Astrocyte of the spinal cord (primary cell): ENCODE measurements at places on chromosomes 11 and 22.
A peak's percentile ranks its signal among the peaks of the same experiment; 100 is the strongest.

GRCh38 chr11:64877390-64878222 is 815 bp downstream of the EHD1 start:
- DNase-seq: no peak

- DNase-seq: peak; percentile 29
Measured at GRCh38 chr11:75474878-75475766, 42.1 kb upstream of the KLHL35 start.

- DNase-seq: no peak
Measured at GRCh38 chr22:43550024-43550620, 138.3 kb downstream of the MPPED1 start.

DNA sequence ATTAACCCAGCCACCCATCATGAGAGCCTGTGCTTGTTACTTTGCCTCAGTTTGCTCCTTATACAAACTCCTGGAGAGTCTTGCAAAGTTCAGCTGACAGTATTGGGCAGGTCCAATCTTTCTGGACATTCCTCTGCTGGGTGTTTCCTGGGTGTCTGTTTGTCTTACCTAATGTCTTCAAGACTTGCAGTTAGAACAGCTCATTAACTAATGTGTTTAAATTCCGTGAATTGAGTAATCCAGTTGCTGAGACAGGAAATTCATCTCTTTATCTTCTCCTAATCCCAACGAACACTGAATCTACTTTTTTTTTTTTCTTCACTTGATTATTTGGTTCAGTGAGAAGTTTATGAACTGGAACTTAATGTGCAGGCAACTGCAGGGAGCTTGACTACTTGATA is 20.6 kb downstream of the BCO2 start:
- no peak for DNase-seq

DNA sequence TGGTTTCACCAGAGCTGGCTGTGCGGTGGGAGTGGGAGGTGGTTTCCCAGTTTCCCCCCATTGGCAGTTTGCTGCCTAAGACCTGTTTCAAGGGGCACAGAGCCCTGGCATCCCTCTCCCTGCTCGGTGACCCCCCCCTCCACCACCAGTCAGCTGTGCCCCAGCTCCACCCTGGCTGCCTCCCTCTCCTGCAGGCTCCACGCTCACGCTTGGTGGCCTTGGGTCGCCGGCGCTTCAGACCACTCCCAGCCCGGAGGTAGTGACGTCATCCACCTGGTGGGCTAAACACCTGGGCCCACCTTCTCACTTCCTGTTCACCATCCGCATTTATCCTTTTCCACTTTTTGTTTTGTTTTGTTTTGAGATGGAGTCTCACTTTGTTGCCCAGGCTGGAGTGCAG is 7.8 kb downstream of the GAL start:
- DNase-seq: no peak

GRCh38 chr11:93051186-93051585 is 81.7 kb downstream of the MTNR1B start:
- DNase-seq: peak; percentile 47

DNA sequence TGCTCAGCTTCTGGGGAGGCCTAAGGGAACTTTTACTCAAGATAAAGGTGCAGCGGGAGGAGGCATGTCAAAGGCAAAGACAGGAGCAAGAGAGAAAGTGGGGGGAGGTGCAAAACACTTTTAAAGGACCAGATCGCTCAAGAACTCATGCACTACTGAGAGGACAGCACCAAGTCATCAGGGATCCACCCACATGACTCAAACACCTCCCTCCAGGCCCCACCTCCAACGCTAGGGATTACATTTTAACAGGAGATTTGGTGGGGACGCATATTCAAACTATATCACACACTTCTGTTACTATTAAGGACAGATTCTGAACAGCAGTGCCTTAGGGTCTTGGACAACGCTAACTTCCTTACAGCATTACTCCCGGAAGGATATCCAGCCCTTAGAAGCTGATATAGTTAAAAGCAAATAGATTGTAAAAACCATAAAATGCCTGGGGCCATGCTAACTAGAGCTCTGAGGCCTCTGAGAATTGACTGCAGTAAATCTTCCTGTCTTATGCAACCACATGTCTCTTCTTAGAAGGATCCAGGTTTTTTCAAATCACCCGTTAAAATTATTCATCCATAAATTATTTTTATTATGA is 16.7 kb upstream of the ZC3H12C start:
- no peak for DNase-seq

DNA sequence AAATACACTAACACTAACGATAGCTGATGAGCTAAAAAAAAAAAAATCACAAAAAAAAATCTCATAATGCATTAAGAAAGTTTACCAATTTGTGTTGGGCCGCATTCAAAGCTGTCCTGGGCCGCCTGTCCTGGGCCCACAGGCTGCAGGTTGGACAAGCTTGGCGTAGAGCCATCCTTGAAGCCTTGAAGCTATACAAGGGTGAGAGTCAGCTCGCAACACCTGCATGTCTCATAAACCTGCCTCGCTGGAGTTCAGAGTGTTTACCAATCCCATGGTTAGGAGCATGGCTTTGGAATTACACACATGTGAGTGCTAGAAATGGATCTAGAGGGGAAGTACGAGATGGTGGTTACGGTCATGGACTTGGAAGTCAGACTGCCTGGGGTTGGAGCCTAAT is 453.7 kb downstream of the INSC start:
- DNase-seq: no peak

DNA sequence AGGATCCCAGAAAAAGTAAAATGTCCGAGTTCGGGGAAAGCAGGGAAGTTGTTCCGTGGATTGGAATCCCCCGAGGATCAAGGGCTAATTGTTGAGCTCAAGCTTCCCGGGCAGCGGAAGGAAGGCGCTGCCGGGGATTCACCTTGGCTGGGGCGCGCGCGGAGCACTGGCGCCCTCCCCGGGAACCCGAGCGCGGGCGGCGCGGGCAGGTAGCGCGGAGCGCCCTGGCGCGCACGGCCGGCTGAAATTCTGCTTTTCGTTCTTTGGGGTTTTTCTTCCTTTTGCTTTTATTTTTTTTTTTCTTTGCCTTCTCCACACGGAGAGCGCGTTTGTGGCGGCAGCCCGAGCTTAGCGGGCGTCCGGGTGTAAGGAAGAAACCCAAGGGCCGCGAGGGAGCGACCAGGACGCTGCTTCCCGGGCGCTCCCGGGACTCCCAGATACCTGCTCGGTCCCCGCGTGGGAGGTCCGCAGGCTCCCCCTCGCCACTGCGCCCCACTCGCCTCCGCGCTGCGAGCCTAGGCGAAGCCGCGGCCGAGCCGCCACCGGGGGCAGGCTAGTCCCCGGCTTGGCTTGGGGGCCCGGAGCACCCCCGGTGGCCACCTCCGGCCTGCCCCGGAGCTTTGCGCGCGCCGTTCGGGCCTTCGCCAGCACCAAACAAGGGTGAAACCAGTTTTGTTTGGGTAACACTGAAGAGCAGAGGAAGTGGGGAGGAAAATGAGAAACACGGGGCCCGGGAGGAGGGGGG is 4.8 kb upstream of the IGF2 start:
- DNase-seq: no peak

DNA sequence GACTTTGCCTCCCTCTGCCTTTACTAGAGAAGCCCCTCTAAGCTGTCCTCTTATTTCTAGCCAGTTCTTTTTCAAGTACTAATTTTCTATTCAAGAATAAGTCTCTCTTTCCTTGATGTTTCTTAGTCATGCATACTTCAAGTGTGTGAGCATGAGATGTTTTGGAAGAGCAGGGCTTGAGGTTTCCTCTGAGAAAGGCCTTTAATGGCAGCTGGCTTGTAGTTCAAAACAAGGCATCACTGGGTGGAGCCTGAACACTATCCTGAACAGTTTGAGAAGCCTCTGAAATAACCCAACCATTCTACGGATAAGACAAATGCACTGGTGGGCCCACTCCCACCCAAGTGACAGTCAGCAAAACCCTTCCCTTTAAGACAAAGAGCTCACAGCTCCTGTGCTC is 37.6 kb downstream of the CLDN25 start:
- DNase-seq: peak; percentile 10

- DNase-seq: peak; percentile 82
Measured at GRCh38 chr22:21865041-21865440, 2.4 kb downstream of the MAPK1 start.
